ENCODE measurements at places on chromosomes 2 and 18.

GRCh38 chr18:52343138-52343537 is 3.1 kb downstream of the DCC start:
- DNase-seq: peak; percentile 42

DNA sequence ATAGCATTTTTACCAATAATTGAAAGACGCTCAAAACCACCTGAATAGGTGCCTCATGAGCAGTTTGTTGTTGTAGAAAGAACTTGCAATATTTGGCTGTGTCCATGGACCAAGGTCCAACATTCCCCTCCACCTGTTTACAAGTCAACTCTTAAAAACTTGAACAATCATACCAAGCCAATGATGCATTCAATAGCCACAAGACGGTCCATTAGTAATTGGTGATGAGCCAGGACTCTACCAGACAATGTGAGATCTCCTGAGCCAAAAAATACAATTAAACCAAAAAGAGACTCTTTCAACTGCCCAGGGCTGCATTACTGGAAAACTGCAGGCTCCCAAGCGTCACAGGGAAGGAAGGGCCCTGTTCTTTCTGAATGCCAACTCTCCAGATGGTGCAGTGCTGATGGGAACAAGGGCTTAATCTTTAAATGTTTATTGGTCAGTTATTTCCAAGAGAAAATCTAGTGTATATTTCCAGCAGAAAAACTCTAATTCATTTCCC is 118.8 kb upstream of the EPB41L3 start:
- DNase-seq: no peak

- DNase-seq: no peak
These were observed 54.9 kb downstream of the DSC3 start for GRCh38 chr18:30987467-30988241.

- no peak for DNase-seq
These were observed 6.5 kb downstream of the BIN1 start for GRCh38 chr2:127100251-127101047.

GRCh38 chr2:196434217-196434616 is 205.3 kb upstream of the CCDC150 start:
- DNase-seq: no peak

- no peak for DNase-seq
These were observed 10.8 kb upstream of the YWHAQ start for GRCh38 chr2:9641641-9642040.

GRCh38 chr2:54394392-54394791 is 61.7 kb upstream of the SPTBN1 start:
- no peak for DNase-seq

GRCh38 chr2:160224507-160224906 is 24.4 kb upstream of the ITGB6 start:
- DNase-seq: no peak

DNA sequence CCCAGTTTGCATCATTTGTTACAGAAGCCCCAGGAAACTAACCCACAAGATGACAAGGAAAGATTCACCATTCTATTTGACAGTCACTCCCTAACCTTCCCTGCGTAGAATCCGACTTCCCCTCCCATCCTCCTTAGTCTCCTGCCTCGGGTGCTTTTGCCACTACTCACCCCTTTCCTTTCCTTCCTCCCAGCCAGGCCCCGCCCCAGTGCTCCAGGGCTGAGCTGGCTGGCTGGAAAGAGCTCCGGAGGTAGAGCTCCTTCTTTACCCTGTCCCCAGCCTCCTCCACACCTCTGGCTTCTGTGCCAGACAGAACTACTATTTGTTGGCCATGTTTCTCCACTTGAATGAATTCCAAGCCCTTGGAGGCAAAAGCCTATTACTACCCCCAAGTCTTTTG is 317.6 kb upstream of the NCKAP5 start:
- no peak for DNase-seq

GRCh38 chr2:66364495-66365333 is 70.2 kb upstream of the MEIS1 start:
- no peak for DNase-seq

- DNase-seq: no peak
These were observed 38.1 kb upstream of the ARHGAP25 start for GRCh38 chr2:68696554-68696953.

DNA sequence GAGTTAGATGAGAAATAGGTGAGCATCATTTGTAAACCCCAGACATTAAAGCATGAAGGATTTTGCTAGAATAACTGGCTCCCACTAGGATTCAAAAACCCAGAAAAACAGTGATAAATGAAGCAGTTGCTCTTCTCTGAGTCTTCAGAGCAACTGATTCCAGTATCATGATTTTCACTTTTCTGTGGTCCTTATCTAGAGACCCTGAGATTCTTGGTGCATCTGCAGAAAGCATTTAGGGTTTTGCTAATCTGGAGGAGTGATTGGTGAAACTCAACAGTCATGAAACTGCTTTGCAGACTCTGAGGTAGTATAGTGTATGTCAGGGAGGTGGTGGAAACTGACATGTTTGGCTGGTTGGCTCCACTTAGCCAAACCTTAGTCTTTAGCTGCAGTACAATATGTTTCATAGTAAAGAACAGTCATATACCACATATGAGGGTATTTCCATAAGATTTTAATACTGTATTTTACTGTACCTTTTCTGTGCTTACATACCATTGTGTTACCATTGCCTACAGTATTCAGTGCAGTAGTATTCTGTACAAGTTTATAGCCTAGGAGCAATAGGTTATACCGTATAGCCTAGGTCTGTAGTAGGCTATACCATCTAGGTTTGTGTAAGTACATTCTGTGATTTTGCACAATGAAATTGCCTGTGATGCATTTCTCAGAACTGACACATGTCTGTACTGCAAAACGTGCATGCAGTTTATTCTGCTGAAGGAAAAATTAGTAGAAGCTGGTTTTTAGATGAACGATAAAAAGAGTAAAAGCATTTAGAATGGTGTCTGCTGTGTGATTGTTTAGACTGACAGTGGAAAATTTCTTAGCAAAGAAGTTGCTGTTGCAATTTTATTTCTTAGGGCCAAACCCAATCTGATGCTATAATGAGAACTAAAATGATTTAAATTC is 23.8 kb downstream of the EML4 start:
- DNase-seq: no peak

DNA sequence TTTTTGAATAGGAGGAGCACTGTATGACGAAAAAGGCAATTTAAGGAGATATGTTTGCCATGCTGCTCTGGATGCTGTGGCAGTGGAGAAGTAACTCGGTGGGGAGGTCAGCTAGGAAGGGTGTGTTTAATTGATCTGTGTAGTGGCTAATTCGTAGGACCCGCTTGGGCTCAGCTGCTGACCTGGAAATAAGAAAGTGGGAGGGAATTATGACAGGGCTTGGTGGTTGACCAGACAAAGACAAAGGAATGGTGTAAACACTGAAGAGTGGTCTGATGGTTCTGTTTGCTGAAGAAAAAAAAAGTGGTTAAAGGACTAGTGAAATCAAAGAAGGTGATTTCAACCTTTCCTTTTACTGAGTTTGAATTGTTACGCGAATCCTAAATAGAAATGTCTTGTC is 146.0 kb downstream of the MAP4K4 start:
- no peak for DNase-seq

GRCh38 chr2:102119255-102119654 is 23.3 kb upstream of the IL1R1 start:
- DNase-seq: no peak

DNA sequence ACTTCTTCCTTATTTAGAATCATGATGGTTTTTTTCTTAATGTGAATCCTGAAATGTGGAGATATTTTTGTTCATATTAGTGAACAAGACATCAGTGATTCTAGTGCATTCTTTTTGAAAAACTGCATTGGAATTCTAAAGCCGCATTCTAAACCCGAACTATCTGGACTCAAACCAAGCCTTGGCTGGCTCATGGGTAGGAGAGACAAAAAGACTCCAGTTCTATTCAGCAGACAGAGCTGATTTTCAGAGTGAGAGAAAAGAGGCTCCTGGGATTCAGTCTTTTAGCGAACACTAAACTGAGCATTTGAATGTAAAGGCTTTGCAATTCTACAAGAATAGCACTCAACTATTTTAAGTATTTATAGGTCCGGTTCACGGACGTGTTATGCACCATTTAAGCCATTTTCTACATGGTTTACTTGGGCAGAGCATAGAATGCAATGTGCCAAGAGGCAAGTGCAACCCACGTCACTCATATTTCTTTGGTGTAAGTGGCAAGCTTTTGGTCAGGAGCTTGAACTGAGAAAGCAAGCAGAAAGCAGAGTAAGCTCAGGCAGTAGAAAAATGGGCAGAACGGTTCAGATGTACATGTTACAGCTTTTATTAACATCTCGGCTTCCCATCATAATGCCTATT is 227.3 kb upstream of the RAB12 start:
- DNase-seq: no peak

DNA sequence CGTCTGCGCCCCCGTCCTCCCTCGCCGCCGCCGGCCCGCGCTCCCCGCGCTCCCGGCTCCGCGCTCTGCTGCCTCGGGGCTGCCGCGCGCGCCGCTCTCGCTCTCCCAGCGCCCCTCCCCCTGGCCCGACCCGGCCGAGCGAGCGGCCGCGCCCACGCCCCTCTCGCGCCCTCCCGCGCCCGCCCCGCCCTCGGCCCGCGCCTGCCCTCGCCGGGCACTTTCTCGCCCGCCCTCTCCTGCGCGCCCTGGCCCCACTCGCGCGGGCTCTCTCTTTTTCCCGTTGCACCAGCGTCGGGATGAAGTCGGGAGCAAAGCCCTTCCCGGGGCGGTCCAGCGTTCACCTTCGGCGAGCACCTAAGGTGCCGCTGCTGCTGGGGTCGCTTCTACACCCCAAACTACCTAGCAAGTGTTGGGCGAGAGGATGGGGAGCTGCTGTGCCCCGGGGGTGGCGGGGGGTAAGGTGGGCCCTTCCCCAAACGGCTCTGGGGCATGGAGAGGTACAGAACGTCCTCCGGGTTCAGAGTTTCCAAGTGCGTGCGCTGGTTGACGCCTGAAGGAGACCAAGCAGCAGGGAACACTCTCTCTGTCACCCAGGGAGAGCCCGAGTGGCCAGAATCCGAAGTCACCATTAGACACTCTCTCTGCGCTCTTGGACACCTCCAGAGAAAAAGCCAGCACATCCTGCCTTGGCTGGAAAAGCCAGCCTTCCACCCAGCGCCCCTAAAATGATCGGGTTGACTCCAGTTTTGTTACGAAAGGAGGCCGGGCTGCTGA is at the start of gene COLEC12:
Gene COLEC12, minus strand, starts transcription at position 70 of the 774 bp plus-strand sequence. CDS start 187 bp downstream, outside the sequence.
- no peak for DNase-seq

DNA sequence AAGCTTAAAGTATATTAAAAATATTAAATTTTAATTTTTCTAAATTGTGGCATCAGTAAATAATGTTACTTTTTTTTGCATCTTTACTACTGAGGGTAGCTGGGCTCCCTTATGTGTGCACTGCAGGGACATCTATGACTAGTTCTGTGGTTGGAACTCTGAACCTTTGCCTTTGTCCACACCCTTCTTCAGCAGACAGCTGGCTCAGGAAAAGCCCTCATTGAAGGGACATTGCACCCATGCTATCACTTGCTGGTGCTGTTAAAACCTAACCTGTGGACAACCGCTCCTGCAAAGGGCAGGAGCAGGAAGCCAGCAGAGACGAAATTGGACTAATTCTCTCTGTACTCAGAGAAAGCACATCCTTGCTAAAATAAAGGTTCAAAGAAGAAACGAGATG is 30.1 kb downstream of the MOCOS start:
- no peak for DNase-seq

GRCh38 chr2:40741532-40741931 is 289.6 kb upstream of the SLC8A1 start:
- DNase-seq: no peak

GRCh38 chr2:167880415-167880814 is 367.0 kb downstream of the STK39 start:
- DNase-seq: no peak

- no peak for DNase-seq
These were observed 8.8 kb upstream of the DUSP2 start for GRCh38 chr2:96153991-96154431.

- DNase-seq: no peak
These were observed 1473.2 kb downstream of the LRP1B start for GRCh38 chr2:140657657-140658056.

DNA sequence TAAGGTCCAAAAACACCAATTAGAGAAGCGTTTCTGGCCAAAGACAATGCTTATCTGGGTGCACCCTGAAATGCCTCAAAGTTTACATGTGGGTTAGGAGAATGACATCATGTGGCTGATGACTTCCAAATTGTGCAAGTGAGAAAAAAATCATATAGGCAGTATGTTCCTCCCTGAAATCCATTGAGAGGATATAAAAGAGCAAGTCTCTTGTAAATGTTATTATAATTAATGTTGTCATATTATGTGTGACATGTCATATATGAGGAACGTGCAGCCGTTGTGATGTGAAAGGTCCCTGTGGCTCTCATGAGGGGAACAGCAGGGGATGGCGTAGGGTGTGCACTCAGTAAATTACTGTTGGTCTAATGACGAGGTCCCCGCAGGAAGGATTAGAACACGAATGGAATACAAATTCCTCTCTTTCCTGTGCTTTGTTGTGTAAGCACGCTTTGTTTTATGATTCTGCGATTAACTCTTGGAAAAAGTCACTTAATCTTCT is 290.8 kb downstream of the PRKCE start:
- no peak for DNase-seq

DNA sequence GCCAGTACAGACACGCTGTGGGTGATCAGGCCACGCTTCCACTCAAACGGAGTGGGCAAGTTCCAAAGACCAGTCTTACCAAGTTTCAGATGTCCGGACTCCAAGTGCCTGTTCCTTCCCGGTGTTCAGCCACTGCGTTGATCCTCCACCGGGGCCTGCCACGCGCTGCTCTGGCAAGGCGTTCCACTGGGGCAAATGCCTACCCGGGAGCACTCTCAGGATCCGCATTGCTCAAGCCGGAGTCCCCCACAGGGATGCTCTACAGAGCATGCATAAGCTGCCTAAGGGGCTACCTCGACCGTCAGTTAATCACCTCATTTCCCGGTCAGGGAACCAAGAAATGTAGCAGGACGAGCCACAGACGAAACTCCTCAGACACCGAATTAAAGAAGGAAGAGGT is 37.0 kb upstream of the CLASP1 start:
- no peak for DNase-seq

DNA sequence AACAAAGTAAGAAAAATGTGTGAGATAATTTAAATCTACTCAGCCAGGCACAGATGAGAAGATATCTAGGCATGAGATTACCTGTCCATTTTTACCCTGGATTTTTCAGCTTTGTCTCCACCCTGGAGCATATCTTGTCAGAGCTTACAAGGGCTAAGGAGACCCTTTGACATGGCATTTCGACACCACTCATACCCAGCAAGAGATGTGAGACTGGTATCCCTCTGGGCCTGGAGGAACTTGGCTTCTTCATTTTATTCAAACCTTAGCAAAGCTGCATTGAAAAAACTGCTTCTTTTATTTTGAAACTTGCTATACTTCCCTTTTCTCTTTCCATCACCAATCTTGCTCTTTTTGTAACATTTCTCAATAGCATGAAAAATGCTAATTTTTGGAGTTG is 194.9 kb upstream of the HNMT start:
- DNase-seq: no peak

- no peak for DNase-seq
These were observed 72.1 kb downstream of the UBE2E3 start for GRCh38 chr2:181052523-181052891.

DNA sequence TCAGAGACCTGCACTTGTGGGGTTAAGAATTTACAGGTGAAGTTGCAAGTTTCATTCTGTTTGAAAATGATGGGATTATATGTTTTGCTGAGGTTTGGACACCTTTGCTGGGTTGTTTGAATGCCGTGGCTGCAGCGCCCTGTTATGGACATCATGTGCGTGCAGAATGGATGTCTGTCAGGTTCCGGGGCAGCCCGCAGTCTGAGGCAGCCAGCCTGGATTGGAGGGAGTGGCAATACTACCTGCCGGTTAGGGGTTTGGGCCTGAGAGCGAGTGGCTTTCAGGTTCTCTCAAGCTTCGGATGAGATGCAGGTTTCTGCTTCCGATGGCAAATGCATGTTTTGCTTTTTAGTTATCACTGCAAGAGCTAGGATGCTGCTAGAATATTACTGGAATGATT is 1.1 kb downstream of the CASP8 start:
- no peak for DNase-seq

GRCh38 chr2:28661589-28662001 is 90.0 kb upstream of the PPP1CB start:
- DNase-seq: no peak

Measured in NCI-H1694 treated with DMSO at 0.1 percent for 48 hours (cell line).